ENCODE measurements at places on chromosomes 3 and 15.

GRCh38 chr3:97928986-97929385 is 43.2 kb downstream of the RIOX2 start:
- no peak for DNase-seq

- DNase-seq, result no peak
These were observed 93.0 kb upstream of the SLC25A36 start for GRCh38 chr3:140848666-140849065.

GRCh38 chr15:53880357-53880756 is 97.9 kb upstream of the UNC13C start:
- DNase-seq, result no peak

DNA sequence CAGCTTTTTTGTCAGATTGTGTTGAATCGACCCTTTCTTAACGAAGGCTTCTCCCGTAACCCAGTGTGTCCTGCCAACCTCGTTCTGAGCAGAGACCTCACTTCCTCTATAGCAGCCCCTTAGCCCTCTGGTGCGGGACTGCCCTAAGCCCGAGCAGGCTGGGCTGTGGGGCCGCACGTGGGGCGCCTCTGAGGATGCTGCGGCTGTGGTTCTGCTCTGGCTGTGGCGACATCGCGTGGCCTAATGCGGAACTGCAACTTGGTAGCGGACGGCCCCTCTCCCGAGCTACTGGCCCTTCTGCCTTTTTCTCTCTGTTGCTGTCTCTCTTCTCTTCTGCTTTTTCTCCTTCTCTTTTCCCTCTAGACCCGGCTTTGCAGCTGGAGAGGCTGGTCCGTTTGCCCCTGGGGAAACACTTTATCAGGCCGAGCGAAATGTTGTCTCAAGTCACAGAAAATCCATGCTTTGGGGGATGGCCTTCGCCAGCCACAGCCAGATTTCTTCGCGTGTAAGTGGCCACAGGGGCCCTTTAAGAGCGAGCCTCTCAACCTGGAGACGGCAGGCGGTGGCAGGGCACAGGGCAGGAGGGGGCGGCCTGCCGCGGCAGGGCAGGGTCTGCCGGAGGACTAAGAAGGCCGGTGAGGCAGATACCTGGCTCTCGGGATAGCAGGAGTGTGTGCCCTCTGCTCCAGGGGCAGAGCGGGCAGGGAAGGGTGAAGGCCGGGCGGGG is 19.4 kb upstream of the KIF23 start:
- DNase-seq, result peak; percentile 51

- no peak for DNase-seq
These were observed 26.2 kb downstream of the LARP6 start for GRCh38 chr15:70827721-70828120.
